Stimulated activated CD4-positive, alpha-beta T cell treated with anti-CD3 and anti-CD28 coated beads, Interleukin-2, amount 100 ng/mL, for 24 hours (primary cell): ENCODE measurements at places on chromosomes 11 and 22.

DNA sequence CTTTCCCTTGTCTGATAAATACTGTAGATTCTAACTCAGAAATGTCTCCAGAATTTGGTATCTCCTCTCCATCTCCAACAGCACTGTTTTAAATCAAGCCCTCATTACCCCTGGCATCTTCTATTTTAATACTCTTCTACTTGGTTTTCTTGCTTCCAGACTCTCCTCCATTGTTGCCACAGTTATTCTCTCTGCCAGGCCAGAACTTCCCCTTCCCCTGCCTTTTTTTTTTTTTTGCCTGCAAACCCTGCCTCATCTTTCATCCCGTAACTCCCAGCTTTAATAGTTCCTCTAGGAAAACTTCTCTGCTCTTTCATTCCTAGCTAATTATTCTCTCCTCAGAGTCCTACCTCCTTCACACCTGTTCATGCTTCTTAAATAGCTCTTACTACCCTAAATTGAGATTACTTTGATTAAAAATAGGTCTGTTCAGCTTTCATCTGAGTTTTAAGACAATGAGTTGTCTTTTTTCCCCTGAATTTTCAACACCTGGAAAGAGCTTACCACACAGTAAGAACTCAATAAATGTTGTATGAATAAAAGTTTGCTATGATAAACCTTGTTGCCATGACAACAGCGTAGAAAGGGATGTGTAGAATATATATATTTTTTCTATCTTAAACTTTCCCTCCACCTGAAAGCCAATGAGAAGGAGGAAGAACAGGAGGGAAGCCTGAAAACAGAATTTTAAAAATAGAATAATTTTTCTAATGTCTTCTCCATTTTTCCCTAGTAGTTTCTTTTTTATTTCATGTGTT is 3.6 kb downstream of the IL18 start:
- DNase-seq = no peak

DNA sequence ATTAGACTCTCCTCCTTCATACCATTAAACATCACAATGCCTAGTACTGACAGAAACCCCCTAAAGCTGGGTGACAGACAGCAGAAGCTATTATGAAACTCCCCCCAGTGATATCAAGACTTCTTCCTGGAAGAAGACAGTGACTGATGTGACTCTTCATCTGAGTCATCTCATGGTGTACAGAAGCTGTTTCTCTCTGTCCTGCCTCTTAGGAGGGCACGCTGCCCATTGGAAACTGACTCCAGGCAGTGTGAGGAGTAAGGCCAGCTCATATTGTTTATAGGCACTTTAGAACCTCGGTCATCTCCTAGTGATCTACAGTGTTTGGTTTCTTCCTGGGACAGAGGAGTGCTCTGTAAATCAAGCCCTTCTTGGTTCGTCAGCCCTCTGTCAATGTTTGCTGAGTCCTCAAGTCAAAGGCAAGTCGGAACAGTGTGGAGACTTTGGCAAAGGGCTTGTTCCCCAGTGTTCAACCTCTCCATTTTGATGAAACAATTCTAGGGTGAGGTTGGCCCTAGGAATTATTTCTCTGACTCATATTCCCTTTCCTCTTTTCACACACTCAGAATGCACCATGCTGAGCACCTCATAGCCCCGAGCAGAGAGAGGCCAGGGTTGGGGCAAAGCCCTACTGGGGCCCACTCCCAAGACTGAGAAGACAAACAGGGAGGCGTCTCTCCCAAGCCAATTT is 172.5 kb upstream of the TMEM45B start:
- DNase-seq = peak; percentile 21

- DNase-seq = no peak
Observed at GRCh38 chr11:32008880-32009551, 81.9 kb upstream of the RCN1 start.

DNA sequence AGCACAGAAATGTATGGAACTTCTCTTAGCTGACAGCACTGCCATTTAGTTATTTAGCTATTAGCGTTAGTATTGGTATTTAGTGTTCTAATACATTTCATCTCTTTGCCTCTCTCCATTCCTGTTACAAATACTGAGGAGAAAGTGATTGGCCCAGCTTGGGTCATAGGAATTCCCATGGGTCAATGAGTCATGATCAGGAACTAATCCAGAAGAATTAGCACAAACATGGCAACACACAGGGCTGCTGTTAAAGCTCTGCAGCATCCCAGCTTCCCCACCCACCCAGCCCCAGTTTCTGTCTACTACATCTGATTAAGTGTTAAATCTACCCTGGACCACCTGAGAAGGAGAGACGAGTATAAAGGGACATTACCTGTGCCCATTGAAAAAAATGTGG is 36.1 kb downstream of the PDGFD start:
- DNase-seq = no peak

DNA sequence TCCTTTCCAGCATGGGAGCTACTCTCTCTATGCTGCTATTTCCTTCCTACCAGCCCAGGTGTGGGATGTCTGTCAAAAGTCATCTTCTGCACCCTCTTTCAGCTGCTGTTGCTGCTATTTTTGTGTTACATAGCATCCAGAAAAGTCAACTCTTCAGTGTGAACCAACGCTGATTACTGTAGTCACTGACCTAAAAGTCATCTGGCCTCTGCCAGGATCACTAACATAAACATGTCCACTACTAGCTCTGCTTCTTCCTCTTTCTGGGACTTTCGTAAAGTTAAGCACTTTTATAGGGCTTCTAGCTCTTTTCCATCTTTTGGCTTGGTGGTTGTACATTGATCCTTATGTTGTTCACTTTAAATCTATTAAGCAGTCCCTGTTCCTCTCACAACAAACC is 90.2 kb upstream of the CARD18 start:
- DNase-seq = no peak

DNA sequence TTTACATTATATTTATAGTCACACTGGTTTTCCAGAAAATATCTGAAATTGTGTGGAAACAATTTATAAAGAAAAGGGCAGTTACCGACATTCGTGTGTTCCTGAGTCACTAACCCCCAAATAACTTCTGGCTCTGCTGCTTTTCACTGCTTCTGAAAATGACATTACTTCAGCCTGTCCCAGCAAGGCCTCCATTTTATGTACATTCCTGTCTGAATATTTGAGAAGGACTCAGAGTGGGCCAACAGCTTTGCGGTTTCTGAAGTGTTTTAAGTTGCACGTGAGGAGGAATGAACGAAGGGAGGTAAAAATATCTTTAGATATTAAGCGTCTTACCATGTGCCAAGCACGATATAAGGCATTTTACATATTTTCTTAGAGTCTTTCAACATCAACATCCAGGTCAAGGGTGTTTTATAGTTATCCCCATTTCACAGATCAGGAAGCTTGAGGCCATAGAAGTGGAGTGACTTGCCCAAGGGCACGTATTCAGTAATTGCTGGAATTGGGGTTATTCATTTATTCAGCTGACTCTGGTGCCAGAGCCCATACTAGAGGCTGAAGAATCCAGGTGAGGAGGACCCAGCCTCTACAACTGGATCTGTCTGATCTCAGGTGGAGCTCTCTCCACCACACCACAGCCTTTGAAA is 30.8 kb upstream of the WNT11 start:
- DNase-seq = no peak

- no peak for DNase-seq
Observed at GRCh38 chr11:45939836-45940235, 17.4 kb downstream of the LARGE2 start.

DNA sequence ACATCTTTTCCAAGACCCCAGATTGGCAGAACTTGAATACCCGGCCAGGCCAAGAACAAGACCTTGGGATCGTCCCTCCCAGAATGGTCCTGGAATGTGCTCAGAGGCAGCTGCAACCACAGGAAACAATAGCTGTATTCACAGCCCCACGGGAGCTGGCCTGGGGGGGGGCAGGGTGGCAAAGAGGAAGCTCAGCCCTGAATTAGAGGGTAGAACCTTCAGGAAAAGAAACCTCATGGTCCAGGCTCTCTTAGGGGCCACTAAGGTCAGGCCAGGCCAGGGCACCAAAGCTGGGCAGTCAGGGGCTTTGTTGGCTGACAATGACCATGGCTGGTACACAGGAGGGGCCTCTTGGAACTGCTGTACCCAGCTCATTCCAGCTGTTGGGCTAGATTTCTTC is 17.3 kb downstream of the RPL27A start:
- DNase-seq = no peak

DNA sequence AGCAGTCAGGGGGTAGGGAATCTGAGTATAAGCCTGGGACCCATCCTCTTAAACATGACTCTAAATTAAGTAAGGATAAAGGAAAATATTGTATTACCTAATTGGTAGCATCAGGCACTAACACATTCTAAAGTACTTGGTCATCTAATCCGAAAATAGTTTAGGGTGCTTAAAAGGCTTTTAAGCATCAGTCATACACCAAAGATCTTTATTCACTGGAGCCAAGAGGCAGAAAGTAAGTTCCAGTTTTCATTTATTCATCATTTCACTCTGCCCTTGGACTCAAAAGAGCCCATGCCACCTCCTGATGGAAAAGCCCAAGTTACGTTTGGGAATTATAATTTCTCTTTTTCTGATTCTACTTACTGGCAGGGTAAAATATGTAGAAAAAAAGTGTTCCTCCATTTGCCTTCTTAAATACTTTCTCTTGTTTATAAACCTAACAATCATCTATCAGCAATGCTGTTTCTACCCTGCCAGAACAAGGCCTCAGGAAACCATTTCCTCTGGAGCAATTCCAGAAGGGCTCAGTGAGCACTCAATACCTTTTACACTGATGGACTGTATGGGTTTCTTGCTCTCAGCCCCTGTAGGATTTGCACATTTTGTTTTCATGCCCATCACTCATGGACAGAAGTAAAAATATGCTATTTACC is 120.1 kb upstream of the SLC5A12 start:
- no peak for DNase-seq
